Activated CD4-positive, alpha-beta T cell treated with anti-CD3 and anti-CD28 coated beads, Interleukin-2, amount 50 U/mL, for 48 hours (primary cell): ENCODE measurements at places on chromosomes 1 and 21.

GRCh38 chr1:81287411-81288080 is 513.2 kb upstream of the ADGRL2 start:
- no peak for DNase-seq

- DNase-seq: no peak
Measured at GRCh38 chr1:47325528-47325927, 8.1 kb upstream of the CMPK1 start.

- no peak for DNase-seq
Measured at GRCh38 chr21:31530364-31530763, 129.1 kb upstream of the SOD1 start.

DNA sequence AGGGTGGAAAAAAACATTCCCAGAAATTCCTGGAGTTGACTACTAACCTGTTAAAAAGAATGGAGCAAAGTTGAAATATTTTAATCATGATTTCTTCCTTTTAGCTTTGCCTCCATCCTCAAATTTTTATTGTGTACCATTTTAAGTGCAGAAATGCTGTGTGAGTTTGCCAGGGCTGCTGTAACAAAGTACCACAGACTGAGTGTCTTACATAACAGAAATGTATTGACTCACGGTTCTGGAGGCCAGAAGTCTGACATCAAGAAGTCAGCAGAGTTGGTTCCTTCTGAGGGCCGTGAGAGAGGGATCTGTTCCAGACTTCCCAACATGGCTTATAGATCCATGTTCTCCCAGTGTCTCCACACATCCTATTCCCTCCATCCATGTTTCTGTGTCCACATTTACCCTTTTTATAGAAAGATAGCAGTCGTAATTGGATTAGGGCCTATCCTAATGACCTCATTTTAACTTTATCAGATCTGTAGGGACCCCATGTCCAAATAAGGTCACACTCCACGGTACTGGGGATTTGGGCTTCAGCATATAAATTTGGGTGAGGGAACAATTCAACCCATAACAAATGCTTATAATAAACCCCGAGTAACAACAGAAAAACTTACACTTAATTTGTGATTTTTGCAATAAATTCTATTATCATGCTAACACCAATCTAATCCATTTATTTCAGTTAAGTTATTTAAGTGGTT is 12.7 kb downstream of the SNX7 start:
- DNase-seq: no peak

DNA sequence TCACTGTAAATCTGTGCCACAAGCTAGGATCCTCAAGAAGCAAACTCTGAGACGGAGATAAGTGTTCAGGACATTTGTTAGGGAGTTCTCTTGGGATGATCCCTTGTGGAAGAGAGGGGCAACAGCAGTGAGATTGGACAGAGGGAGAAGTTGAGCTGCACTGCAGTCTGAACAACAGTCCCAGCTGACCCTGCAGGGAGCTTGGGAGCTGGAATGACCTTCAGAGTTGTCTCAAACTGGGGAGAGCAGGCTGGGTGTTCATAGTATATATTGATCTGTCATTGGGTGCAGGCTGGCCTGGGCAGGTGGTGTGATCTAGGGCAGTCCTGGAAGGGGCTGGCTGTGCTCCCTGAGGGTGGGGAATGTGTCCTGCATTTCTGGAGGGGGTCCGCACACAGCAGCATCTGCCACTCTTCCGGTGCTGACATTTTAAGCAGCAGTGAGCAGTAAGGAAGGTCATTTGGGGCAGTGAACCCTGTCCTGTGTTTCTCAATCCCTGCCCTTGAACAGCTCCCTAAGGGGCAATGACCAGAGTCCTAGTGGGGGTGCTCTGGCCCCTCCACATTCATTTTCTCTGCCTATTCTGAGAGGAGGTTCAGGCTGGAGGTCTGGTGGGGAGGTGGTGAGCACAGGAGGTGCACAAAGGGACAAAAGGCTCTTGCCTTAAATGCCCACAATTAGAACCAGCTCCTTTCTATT is 90.2 kb upstream of the PPM1J start:
- DNase-seq: no peak
